Skin of body (tissue), 3 donors: ENCODE measurements at places on chromosomes 16 and 17. TPM values are rescaled to one million over a fixed set of nuclear protein-coding genes. Genes with fewer than 3 reads are reported as not detected.
A peak's percentile ranks its signal among the peaks of the same experiment; 100 is the strongest.

Gene FOXJ1
- total RNA-seq, result 0.30 TPM

Gene TTLL6
- not detected for total RNA-seq

DNA sequence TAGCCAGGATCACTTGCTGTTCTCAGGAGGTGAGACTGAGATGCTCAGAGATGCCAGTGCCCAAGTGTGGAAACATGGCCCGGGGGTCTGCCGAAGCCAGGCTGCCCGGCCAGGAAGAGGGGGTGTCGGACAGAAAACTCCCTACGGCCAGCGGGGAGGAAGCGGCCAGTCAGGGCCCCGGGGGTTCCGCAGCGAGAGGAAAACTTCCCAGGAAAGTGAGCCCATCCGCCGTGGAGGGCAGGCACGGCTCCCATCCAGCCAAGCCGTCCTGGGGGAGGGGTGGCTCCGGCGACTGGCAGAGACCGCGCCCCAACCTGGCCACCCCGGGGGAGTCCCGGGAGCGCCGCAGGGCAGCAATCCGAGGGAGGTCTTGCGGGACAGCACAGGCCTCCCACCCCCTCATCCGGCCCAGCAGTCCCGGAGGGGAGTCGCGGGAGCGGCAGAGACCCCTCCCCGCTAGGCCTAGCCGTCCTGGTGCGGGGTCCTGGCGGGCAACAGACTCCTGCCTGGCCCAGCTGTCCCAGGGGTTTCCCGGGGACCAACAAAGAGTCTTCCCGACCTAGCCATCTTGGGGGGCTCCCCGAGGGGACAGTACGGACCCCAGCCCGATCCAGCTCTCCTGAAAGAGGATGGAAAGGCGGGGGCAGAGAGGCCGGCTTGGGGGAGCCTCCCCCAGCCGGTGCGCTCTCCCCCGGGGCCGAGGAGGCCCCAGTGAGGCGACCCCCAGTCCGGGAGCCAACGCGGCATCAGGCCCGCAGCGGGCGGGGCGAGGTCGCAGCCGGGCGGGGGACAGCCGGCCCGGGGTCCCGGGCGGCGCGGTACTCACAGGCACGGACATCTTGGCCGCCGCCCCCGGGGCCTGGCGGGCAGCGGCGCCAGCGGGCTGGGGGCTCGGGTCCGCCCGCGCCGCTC, 13.8 kb upstream of the BCAR1 start:
- no peak for DNase-seq

- DNase-seq, result no peak
Observed at GRCh38 chr16:13873835-13874438, 46.0 kb upstream of the ERCC4 start.

DNA sequence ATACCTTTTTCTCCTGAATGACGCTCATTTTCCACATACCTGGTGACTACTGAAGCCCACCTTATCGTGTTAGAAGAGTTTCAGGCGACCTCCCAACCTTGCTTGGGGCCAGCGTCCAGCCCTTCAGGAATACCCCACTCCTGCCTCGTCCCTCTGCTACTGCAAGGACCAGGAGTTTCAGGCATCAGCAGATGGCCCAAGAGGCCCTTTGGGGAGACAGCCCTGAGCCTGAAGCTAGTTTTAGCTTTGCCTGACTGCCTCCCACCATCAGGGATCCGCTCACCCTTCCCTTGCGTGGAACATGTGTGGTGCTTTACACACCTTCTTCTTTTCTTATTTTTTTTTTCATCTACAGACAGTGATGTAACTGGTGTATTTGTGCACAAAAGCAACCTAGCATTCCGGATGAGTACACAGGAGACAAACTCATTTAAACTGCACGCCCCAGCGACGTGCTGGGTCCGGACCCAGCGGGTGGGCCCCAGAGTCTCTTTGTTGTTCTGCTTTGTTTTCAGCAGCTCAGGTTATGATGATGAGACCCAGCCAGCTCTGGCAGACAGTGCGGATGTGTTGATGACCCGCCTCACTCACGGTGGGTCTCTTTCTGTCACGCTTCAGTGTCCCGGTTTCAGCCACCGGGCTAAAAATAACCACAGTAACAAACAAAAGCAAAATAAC, 242.4 kb downstream of the C16orf95 start:
- DNase-seq, result no peak

- DNase-seq, result peak; percentile 95
Observed at GRCh38 chr16:53041320-53042051, 11.2 kb downstream of the CHD9NB start.

DNA sequence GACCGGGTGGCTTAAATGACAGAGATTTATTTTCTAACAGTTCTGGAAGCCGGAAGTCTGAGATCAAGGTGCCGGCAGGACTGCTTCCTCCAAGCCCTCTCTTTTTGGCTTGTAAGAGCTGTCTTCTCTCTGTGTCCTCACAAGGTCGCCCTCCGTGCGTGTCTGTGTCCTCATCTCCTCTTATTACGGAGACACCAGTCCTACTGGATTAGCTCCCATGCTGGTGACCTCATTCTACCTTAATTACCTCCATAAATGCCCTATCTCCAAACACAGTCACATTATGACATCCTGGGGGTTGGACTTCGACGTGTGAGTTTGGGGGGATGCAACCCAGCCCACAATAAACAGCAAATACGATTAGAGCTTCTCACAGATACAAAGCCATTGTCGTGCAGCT, 161.5 kb downstream of the FOXL1 start:
- no peak for DNase-seq

DNA sequence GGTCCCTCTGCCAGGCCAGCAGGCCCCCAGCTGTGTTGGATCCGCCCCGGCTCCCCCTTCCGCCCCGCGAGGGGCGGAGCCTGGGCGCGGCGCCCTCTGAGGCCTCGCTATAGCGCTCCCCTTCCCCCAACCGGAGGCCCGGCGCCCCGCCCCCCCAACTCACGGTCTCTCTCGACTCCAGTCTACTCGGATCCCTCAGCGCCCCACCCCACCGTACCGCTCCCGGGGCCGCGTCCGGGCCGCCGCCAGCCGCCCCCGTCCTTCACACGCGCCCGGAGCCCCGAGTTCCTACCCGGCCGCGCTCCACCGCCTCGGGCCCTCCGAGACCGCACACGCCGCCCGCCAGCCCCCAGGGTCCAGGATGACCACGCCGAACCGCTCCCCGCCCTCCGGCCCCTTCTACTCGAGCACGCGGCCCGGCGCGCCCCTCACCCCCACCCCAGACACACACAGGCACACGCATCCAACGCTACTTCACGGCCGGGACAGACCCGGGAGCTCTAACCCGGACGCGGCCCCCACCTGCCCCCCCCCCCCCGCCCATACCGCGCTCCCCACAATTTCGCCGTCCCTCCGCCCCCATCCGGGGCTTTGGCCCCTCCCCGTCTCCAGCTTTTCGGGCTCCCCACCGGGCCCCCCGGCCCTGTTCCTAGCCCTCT, 1.4 kb downstream of the PHF23 start:
- DNase-seq, result peak; percentile 31

- no peak for DNase-seq
Observed at GRCh38 chr17:68103148-68103547, 67.6 kb downstream of the KPNA2 start.
